ENCODE measurements at places on chromosomes 1 and 21. TPM values are rescaled to one million over a fixed set of nuclear protein-coding genes. Genes with fewer than 3 reads are reported as not detected.

DNA sequence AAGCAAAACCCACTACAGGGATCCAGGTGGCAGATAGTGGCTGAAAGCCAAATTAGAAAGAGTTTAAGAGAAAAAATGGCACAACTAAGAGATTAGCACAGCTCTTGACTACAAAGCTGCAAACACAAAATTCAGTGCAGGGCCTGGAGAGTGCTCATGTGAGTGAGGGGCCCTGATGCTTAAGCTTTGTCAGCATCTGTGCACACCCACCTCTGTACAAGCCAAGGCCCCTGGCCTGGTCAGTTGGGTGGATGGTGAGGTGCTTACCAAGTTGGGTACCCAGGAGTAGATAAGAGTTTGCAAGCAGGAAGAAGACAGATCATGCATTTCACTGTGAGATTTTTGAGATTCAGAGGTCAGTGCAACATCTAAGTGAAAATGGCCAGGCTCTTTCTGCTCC, 62.7 kb upstream of the ATP1B1 start:
- no peak for DNase-seq

DNA sequence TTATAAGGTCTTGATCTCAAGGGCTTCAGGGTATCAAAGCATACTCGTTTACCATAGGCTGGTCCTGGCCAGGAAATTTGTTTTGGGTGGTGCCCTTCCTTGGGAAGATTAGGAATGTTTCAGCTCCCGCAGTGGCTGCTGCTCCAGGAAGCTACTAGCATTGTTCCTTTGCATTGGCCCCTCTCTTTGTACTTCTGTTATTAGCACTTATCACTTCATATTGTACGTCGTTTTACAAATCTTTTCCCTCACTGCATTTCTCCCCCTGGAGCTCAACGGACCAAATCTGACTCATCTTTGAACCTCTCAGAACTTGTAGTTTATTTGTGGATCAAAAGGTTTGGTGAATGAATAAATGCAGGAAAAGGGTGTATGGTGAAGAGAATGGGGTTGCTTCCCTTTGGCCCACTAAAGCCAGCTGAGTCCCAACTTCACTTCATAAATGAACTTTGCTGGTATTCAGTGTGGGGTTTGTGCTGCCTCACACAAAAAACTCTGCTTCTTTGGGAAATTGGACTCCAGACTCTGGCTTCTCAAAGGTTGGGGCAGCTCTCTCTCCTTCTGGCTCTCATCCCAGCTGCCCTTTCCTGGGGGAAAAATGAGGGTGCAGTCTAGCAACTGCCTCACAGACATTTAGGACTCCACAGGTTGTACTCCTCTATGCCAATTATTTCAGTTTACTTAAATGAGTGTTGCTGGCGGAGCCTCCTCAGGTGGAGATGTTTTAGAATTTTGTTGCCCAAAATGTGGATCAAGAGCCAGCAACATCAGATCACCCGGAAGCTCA, 5.9 kb downstream of the GNAT2 start:
- DNase-seq, result no peak

DNA sequence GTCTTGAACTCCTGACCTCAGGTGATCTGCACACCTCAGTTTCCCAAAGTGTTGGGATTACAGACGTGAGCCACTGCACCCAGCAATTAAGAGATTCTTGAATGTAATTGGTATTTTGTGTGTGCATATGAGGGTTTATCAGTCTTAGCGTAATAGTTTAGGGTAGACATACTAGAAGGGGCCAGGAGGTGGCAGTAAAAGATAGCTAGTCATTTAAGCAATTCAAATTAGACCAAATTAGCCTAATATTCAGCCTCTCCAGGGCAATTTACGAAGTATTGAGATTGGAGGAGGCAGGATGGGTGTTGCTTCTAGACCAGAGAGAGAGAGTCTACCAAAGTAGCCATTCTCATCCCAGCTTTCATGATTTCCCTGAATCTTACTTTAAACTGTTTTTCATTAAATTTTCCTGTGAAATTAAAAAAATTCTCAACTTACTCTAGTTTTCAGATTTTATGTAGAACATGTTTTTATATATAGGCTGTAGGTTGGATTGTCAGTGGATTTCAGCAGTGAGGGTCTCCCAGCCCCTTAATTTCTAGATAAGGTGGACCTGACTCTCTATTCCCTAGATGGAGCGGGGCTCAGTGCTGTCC, 119.7 kb downstream of the HHAT start:
- DNase-seq, result no peak

GRCh38 chr1:207024202-207025145, 8.1 kb downstream of the C1orf116 start:
- no peak for DNase-seq

GRCh38 chr1:162755306-162755705, 35.2 kb upstream of the HSD17B7 start:
- no peak for DNase-seq

GRCh38 chr1:55572878-55573734, 357.9 kb upstream of the USP24 start:
- no peak for DNase-seq

DNA sequence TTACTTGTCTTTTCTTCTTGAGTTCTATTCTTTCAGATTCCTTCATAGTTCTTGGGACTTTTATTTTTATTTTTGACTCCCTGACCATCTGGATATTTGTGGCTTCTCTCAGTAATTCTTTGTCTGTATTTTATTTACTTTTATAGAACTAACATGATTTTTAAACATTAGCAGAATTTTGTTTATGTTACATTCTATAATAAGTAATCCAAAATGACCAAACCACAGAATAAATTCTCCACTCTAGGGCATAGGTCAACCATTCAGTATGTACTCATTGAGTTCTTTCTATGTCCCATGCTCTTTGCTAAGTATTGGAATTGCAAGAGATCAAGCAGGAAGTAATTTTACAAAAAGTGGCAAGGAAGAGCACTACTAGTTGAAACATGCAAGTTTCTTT, 969.0 kb downstream of the TTLL7 start:
- DNase-seq, result no peak

GRCh38 chr1:5889901-5890300, 102.3 kb downstream of the NPHP4 start:
- no peak for DNase-seq

DNA sequence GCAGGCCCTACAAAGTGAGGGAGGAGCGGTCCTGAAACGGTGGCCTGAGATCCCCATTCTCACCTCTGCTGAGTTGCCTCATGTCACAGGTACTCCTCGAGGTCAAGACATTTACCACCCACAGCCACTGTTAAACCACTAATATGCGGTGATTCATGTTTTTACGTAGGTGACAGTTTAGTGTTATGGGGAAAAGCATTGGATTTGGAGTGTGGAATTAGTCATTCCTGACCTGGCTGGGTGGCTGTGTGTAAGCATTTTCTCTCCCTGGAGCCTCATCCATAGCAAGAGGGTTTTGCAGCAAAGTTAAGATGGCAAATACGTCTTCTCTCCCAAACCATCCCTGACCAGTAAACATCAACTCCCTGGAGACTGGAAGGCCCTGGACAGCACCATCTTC, 57.8 kb upstream of the KCNJ6 start:
- DNase-seq, result no peak

DNA sequence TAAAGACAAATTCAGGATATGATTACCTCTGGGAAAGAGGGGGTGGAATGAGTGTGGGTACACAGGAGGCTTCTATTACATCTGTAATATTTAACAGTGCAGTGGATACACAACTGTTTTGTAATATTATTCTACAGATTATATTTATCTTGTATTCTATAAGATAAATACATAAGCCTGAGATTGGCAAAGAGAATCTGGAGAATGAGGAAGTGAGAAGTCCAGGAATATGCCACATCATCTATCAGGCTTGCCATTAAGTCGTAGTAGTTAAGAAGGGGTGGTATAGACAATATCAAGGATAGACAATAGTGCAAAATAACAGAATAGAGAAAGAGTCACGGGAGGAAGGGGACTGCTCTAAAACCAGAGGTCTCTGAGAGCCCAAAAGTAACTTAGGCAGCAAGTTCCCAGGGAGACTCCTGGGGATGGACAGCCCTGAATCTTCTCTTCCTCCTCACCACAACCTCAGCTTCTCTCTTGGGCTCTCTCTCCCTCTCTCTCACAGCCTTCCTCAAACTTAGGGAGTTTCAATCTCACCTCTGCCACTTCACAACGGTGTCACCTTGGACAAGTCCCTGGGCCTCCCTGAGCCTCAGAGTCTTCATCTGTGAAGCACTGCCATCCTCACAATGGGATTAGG, 14.0 kb upstream of the PTAFR start:
- peak; percentile 43 for DNase-seq

DNA sequence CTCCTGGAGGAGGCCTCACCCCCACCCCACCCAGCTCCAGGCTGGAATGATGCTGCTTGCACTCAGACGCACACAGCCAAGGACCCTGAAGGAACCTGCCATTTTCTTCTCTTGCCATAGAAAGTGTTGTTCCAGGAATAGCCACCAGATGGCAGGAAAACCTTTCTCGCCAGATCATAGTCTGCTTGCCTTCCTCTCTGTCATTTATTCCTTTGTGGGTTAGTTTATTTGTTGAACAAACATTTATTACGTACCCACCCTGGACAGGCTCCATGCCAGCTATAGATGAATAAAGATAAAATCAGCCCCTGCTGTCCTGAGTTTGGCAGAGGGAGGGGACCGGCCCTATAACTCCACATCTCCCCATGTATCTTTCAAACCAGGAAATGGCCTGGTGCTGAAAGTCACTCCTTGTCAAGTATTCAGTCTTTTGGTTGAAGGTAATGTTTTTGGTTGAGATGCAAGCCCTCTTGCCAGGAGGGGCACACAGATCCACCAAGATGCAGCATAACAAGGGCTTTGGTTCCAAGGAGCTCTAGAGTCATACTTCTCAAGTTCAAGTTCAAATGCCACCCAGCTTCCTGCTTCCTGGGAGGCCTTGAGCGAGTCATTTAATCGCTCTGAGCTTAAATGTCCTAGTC, 7.0 kb upstream of the KCNC4 start:
- DNase-seq, result no peak

- DNase-seq, result no peak
Observed at GRCh38 chr1:119462964-119463363, 44.0 kb upstream of the HSD3B1 start.

DNA sequence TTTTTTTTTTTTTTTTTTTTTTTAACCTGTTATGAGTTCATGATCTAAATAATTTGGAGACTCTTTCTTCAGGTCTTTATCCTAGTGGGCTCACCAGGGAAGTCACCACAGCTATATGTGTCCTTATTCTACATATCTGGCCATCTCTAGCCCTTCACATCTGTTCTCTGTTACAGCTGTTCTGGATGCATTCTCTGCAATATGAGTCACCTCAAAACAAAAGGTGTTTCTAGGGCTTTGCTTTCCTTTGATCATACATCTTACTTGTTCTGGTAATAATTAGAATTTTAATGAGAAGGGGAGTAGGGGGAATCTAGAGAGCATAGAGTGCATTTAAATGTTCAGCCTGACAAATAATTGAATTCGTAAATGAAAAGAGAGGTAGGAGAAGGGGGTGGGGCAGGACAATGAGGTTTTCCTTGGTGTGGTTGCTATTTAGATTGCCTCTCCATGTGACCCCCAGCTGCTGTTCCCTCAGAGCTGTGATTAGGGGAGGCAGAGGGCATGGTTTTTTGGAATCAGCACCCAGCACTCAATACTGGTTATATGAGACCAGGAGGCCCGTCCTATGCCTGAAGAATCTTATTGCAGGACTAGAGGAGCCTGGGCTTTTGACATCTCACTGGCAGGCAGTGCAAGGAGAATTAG, 8.0 kb downstream of the SYT6 start:
- DNase-seq, result no peak

DNA sequence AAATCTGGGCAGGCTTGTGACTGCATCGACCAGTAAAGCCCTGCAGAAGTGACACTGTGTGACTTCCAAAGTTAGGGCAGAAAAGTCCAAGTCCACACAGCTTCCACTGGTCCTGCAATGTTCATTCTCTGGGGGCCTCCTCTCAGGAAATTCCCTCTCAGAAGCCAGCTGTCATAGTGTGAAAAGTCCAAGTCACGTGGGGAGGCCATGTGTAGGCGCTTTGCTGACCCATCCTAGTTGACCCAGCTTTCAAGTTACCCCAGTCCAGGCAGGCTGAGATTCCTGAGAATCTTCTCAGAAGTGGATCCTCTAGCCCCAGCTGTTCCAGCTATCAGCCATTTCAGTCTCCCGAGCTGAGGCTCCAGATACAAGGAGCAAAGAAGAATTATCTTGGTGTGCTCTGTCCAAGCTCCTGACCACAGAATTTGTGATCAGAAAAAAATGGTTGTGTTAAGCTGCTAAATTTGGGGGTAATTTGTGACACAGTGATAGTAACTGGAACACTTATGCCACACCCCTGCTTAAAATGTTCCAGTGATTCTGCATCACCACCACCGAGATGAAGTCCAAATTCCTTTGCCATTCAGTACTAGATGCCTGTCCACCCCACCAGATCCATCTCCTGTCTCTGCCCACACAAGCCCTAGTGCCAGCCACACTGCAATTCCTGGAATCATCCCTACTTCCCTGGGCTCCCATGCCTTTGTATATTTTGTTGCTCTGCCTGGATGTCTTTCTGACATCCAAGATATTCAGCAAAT, 2.5 kb upstream of the STUM start:
- peak; percentile 53 for DNase-seq

DNA sequence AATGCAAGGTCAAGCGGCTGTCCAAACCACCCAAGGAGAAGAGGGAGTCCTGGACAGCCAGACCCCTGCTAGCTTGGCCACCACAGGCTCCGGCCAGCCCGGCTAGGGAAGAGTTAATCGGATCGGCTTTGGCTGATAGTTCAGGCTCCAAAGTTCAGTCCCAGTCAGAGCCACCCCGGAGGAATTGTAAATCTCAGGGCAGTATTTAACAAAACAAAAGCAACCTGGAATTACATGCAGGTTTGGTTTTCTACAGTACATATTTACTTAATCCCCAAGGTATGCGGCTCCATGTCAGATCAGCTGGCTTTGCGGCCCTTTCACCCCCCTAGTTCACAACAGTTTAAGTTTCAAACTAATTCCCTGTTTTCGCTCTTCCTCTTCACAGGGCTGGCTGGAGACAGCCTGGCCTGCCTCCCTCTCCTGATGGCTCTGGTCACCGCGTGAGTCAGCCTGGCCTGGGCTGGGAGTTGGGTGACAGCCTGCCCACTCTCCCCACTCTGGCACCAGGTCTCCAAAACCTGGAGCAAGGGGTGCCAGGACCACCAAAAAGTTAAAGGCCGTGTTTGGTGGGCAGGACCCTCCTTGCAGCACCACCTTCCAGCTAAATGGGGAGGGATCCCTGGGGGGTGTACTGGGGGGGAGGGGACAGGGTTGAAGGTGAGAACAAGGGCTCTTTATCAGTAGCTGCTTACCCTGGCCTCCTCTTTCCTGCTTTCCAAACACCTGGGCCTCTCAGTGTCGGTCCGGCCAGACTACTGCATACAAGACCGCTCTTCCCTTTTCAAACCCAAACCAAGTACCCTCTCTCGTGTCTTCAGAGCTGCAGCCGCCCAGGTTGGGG, 1.9 kb downstream of the DHRS3 start:
- no peak for DNase-seq

DNA sequence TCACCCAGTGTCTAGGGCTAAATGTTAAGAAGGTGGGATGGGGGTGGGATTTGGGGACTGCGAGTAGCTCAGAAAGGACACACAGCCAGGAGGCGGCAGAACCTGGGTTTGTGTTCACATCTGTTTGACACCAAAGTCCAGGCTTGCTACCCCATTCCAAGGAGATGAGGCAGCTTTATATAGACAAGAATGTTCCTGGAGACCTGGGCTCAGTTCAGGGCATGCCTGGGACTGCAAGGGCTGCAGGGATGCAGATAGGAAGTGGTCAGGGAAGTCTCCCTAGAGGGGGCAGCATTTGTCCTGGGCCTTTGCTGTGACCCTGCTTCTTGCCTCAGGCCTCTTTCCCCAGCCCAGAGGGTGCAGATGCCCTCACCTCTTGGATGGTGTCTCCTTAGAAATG, 16.3 kb downstream of the PADI3 start:
- DNase-seq, result no peak

Gene OLFM3
- total RNA-seq, result not detected

Gene TESK2
- 2.8 TPM for total RNA-seq

Gene PERM1
- not detected for total RNA-seq

Gene COL6A2
- total RNA-seq, result 735 TPM

Gene UBAP2L
- total RNA-seq, result 143 TPM

Gene C1QB
- 531 TPM for total RNA-seq

Gene SEC16B
- total RNA-seq, result 2.9 TPM
